ENCODE measurements at places on chromosomes 7 and 10.

DNA sequence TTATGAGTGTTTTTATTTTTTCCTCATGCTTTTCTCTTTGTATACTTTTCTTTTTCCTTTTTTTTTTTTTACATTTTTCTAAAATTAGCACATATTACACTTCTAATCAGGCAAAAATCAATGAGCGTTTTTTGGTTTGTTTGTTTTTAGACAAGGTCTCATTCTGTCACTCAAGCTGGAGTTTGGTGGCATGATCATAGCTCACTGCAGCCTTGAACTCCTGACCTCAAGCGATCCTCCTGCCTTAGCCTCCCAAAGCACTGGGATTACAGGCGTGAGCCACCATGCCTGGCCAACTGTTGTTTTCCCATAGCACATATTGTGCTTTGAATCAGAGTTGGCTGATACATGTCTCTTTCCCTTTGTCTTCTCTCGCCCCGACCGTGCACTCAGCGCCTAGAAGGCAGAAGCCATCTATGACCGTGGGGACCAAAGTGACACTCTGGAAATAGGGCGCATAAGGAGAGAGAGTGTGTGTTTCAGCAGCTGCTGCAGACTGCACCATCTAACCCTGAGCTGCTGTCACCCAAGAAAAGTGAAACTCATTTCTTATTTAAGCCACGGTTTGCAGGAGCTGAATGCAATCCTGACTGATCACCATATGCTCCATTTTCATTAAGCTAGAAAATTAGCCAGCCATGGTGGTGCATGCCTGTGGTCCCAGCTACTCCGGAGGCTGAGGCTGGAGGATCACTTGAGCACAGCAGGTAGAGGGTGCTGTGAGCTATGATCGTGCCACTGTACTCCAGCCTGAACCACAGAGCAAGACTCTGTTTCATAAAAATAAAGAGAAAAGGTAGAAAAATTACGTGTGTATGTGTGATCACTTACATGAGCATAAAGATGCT is 41.4 kb upstream of the GTF2I start:
- no peak for DNase-seq

- DNase-seq: no peak
Measured at GRCh38 chr7:22137026-22137425, 191.3 kb upstream of the CDCA7L start.

- DNase-seq: no peak
Measured at GRCh38 chr7:117020591-117020973, 67.3 kb downstream of the ST7 start.

- DNase-seq: no peak
Measured at GRCh38 chr10:70952401-70952800, 64.0 kb upstream of the PCBD1 start.

DNA sequence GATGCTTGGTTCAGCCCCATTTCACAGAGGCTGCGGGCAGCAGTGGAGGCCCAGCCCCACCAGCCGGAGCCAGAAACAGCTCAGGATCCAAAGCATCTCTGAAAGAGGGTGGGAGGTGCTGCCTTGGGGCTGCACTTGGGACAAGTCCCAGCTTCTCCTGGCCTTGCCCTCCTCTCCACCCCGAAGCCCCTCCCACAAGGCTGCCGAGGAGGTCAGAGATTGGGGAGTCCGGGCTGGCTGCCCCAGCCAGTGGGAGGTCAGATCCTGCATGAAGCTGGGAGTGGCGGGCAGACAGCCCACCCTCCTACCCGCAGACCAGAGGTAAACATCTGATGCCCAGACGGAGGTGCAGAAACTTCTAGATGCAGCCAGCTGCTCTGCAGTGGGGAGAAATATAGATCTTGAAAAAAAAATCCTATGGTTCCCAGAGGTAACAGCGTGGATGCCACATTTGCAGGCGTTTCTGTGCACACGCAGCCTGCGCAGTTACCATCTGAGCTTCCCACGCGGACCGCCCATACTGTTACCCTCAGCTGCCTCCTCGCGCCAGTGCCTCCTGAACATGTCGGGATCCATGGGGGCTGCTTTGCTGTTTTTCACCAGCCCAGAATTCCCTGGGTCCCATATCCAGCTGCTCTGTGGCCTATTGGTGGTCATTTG is 36.9 kb upstream of the GNA12 start:
- peak; percentile 49 for DNase-seq

DNA sequence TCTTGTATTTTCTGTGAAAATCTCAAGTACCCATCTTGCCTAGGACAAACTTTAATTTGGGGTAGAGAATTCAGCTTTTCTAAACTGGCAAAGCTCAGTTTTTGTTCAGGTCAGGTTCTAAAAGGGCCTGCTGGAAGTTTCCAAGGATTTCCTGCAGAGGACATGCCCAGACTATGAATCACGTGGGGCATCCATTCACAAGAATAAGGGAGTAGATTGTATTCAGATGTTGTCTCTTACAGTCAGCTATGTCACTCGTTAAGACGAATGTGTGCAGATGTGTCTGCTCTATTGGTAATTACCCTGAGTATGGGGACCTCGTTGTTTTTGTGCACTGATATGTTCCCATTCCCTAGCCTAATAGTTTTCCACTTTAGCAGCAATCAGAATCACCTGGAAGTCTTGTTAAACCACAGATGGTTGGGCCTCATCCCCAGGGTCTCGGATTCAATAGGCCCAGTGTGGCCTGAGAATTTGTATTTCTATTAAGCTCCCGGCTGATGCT is 81.0 kb upstream of the ITPRID1 start:
- DNase-seq: no peak

- DNase-seq: no peak
Measured at GRCh38 chr7:113582471-113582870, 336.3 kb downstream of the PPP1R3A start.

DNA sequence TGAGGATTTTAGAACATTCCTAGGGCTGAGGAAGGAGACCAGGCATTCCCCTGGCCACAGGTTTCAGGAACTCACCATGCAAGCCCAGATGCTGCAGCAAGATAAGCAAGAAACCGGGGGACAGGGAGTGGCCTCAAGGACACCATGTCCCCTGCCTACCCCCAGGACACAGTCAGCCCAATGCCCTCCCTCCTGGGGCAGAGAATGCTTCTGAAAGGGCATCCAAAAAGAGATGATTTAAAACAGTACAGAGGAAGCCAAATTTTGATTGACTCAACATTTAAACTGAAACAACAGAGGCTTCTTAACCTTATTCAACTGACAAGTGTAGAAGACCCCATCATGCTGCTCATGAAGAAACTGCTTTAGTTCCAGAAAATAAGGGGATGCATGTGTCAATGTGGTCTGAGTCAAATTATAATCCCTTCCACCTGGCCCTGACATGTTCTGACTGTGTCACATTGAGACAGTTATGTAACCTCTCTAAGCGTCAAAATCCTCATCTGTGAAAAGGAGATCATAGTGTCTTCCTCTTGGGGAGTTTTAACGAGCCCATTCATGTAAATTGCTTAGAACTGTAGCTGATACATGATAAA is 60.0 kb downstream of the ICA1 start:
- no peak for DNase-seq

GRCh38 chr7:129431911-129432643 is 2.2 kb upstream of the STRIP2 start:
- no peak for DNase-seq

DNA sequence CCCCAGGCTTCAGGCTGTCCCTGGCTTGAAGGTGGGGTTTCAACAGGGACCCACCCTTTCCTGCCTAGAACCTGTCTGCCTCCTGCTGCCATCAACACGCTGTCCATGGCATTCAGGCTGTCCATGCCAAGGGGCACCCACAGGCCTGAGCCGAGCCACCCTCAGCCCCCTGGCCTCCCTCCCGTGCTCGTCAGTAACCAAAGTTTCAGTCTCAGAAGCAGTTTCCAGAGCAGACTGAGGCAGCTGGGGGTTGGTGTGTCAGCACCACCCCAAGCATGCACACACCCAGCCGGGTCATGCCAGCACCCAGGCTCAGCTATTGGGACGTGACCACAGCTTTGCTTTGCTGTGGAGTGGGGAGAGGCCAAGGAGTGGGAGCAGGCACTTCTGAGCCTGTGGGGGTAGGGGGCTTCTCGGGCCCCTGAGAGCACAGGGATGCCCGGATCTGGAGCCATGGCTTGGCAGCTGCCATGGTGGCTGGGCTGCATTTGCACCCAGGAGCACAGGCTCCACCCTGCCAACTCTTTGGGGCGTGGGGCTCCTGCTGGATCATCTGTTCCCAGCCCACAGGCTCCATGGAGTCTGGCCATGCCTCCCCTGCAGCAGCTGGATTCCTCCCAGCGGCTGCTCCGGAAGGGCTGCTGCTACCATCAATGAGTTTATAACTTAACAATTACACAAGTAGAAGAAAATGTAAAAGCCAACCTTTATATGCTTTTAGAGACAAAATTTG is 314.5 kb upstream of the SEMA3C start:
- no peak for DNase-seq

DNA sequence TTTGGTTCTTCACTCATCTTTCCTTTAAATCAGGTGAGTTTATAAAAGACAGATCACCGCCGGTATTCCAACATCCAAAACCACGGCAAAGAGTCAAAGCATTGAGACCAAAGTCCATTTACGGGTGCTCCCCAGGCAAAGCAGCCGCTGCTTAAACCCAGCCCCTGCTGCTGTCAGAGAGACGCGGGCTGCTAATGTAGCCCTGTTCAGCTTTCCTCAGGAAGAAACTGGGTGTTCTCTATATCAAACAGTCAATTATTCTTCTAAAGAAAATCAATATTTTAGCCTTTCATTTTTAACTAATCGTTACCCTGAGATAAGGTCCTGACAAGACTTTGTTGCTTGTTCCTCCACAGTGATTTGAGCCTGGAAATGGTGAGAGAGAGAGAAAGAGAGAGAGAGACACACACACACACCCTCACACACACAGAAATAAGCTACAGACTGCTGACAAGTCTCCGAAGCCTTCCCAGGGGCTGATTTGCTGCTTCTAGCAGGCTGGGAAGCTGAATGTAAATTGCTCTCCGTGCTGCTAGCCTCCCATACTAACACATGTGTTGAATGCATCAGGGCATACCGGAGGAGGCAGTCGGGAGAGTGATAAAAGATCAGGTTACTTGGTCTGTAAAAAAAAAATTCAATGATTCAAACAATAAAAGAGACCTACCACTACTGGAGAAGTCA is 183.0 kb upstream of the ANK3 start:
- DNase-seq: peak; percentile 59

GRCh38 chr7:157664871-157665633 is 328.2 kb downstream of the DNAJB6 start:
- DNase-seq: no peak

DNA sequence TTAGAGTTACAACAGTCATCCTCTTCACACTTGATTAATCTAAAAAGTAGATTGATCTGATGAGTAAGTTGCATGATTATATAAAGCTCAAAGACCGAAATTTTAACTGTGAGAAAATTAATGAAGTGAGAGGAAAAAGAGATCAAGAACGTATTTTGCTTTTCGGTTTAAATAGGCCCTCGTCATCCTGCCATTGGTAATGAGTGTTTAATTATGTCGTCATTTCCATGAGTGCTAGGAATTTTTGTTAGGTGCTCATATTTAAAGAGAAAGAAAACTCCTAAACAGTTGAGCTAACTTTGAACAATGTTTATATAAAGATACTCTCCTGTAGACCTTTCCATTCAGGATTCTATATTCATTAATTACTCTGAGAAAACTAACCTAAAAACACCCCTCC is 159.4 kb downstream of the TPK1 start:
- no peak for DNase-seq

- DNase-seq: no peak
Measured at GRCh38 chr7:83509255-83510021, 139.5 kb downstream of the SEMA3E start.

- DNase-seq: no peak
Measured at GRCh38 chr7:46169384-46169755, 248.3 kb upstream of the IGFBP3 start.

DNA sequence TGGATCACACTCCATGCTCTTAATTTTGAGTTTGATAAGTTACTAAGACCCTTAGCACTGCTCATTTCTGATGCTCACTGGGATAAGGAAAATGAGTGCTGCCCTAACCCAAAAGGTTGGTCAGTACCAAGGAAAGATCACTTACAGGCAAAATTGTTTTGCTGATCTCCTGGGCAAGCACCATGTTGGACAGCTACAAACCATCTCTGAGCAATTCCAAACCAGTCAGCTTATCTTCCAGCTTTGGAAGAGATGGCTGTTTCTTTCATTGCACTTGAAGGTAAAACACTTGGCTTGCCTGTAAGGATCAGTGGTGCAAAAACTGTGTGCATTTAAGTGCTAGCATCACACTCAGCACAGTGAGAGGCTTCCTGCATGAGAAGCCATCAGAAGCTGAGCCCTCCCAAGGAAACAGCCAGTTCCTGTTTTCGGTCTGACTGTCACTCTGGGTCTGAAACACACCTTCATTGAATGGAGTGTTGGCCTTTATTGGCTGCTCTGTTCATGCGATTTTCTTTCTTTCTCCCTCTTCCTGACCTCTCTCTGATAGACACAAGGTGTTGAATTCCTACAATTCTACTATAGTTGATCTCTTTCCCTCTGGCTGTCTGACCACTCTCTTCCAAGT is 126.4 kb upstream of the GHITM start:
- no peak for DNase-seq

- DNase-seq: no peak
Measured at GRCh38 chr10:103204353-103205255, 11.5 kb upstream of the NT5C2 start.

DNA sequence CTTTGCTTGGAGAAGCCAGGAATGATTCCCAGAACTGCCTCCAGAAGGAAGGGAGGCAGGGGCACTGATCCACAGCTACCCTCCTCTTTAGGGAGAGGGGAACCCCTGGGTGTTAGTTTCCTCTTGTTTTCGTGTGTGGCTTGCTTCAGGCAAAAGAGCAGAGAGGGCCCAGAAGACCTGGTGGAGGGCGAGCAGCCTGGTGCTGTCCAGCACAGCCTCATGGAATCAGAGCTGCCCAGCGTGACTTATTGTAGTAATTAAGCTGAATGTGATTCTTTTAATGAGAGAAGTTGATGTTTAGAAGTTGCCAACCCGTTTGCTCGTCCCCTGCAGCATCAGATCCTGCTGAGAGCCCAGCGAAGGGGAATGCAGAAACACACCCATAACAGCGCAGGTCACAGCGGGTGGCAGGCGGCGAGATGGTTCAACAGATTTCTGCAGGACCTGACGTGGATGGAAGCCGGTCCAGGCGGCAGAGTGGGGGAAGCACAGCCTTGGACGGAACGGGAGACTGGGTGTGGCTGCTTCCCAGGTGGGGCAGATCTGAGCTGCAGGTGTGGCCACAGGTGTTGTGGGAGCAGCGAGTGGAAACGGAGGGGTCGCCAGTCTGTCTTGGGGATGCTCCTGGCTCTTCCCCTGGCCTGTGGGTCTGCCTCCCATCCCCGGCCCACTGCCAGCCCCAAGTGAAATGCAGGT is 53.7 kb upstream of the SHH start:
- DNase-seq: no peak

- no peak for DNase-seq
Measured at GRCh38 chr10:28744069-28744768, 66.9 kb downstream of the BAMBI start.

GRCh38 chr10:76723844-76724243 is 913.8 kb downstream of the KCNMA1 start:
- DNase-seq: no peak

- DNase-seq: no peak
Measured at GRCh38 chr10:58662314-58662713, 149.6 kb downstream of the BICC1 start.

- DNase-seq: no peak
Measured at GRCh38 chr10:74543276-74543675, 283.1 kb upstream of the KAT6B start.

- no peak for DNase-seq
Measured at GRCh38 chr7:153509768-153510167, 542.4 kb upstream of the DPP6 start.

All from nephron progenitor cell (in vitro differentiated cells).